Left renal pelvis (tissue), 4 donors: ENCODE measurements at places on chromosomes 13 and 19. TPM values are rescaled to one million over a fixed set of nuclear protein-coding genes. Genes with fewer than 3 reads are reported as not detected.

Gene ZNF709
- polyA plus RNA-seq = 8.9 TPM

Gene PINLYP
- polyA plus RNA-seq = 20.1 TPM

- DNase-seq = no peak
Measured at GRCh38 chr13:96025283-96025682, 27.9 kb downstream of the UGGT2 start.

DNA sequence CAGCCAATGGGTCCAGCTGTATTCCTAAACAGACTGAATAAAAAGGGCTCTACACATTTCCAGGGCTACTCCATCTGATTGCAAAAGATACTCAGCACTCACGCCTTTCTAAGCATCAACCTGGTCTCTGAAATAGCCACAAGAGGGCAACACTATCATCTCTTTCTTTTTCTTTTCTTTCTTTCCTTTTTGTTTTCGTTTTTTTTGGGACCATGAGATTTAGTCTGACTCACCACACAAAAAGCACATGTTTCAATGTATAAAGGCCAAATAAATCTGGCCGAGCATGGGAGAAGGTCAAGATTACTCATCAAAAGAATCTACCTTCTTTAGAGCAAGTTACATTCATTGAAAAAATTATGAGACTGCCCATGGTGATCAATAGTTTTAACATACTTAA lies 805.6 kb upstream of the ARGLU1 start:
- no peak for DNase-seq

DNA sequence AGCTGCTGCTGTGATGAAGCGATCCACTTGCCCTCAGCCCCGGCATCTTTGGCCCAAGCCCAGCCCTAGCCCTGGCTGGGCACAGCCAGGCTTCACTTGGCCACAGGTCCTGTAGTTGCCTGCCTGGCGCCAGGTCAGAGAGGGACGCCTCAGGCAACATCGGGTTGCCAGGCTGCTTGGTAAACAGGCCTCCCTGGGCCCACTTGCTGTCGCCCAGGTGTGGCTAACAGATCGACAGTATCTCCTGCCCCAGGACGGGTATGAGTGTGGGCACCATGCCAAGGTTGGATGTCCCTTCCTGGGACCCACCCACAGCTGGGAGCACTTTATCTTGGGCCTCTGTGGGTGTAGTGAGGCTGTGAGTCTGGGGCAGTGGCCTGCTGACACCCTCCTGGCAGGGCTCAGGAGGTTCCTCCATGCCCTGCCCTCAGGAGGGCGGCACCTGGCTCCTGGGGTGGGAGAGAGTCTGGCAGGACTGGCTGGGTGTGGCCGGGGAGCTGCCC lies 27.8 kb downstream of the CARM1 start:
- DNase-seq = no peak

Gene ACP5
- 9.4 TPM for polyA plus RNA-seq

Gene CEACAM20
- polyA plus RNA-seq = not detected

DNA sequence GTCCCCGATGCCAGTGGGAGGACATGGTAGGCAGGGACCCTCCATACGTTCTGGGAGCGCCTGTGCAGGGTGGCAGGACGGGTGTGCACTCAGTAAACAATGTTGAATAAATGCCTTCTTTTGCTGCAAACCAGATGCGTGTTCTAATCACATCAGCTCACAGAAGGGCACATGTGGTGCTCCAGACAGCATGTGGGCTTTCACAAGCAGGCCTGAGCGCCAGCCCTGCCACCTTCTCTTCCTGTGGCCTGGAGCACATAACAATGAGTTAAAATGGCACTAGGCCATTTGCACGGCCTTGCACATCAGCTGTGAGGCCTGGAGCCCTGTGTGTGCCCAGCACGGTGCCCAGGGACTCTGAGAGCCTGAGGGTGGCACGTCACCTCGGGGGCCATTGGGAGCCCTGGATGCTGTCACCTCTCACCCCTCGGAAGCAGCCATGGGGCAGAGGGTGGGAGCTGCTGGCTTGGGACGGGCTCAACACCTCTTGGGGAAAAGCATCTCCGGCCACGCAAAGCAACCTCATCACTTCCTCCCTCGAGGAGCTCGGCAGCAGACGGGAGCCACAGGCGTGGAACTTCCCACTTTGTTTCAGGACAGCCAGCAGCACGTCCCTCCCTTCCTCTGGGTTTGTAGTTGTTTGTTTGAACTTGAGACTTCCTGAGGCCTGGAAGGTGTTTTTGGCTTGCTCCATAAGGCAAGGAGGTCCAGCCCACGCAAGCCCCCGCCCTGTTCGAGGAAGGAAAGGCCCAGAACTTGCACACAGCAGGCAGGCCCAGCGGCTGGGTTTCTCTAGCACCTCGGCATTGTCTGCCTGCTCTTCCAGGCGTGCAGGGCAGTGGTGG lies 9.8 kb downstream of the MCF2L start:
- no peak for DNase-seq

Gene CPAMD8
- 59.8 TPM for polyA plus RNA-seq

DNA sequence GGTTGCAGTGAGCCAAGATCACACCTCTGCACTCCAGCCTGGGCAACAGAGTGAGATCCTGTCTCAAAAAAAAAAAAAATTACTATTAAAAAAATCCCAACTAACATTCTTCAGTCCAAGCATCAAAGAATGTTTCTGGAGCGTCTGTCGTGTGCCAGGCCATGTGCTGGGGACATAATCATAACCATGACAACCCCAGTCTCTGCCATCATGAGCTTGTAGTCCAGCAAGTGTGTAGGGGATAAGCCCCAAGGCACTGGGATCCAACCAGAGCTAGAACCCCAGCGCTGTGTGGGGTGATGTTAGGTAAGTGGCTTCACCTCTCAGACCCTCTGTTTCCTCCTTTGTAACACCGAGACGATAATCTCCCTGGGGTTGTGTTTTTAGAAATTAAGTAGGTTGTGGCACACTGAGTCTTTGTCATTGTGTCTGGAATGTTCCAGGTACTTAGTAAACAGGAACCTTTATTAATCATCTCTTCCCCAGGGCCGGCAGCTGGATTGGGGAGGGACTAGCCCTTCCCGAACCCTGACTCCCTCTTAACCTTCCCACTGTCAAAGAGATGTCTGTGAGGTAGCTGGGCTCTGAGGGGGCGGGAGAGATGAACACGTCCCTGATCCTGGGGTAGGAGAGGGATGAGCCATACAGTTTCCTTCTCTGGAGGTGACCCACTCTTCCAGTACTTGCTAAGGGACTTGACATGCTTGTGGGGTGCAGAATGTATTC lies 5.2 kb downstream of the ITPKC start:
- no peak for DNase-seq

DNA sequence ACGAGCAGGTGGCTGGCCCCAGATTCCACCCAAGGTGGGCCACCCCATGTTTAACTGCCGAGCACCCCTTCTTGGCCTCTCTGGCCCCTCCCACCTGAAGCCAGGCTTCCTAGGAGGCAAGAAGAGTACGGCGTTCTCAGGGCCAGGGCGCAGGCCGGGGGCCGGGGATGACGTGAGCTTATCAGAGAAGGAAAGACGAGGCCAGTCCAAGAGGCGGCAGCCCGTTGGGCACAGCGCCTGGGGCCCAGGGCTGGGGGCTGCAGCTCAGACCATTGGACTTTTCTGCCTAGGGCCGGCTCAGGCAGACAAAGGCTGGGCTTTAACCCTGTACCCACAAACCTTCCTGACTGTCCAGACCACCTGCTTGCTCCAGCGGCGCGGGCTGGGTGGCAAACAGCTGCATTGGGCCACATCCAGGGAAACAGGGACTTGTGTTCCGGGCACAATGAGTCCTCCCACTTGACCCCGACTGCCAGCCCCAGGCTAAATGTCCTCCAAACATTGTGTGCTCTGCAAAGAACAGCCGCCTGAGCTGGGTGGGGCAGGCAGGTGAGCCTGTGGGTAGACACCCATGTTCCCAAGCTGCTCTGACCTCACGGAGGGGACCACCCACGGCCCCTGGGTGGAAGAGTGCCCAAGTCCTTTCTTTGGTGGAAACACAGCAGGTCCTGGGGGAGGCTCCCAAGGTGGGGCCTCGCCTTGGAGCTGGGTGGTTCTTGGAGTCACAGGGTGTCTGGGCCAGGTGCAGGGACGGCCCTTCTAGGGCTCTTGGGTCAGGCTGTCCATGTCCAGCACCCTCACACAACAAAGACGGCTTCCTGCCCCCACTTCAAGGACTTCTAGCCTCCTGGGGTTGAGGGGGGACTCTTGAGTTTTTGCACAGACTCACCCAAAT lies 21.9 kb downstream of the COMP start:
- DNase-seq = no peak

Gene ZNF738
- 48.0 TPM for polyA plus RNA-seq

GRCh38 chr19:34222386-34222785 lies 32.0 kb upstream of the GARRE1 start:
- no peak for DNase-seq

- DNase-seq = no peak
Measured at GRCh38 chr13:41701676-41702075, 244.3 kb downstream of the RGCC start.

- DNase-seq = no peak
Measured at GRCh38 chr13:104750377-104750776, 1684.2 kb upstream of the SLC10A2 start.

DNA sequence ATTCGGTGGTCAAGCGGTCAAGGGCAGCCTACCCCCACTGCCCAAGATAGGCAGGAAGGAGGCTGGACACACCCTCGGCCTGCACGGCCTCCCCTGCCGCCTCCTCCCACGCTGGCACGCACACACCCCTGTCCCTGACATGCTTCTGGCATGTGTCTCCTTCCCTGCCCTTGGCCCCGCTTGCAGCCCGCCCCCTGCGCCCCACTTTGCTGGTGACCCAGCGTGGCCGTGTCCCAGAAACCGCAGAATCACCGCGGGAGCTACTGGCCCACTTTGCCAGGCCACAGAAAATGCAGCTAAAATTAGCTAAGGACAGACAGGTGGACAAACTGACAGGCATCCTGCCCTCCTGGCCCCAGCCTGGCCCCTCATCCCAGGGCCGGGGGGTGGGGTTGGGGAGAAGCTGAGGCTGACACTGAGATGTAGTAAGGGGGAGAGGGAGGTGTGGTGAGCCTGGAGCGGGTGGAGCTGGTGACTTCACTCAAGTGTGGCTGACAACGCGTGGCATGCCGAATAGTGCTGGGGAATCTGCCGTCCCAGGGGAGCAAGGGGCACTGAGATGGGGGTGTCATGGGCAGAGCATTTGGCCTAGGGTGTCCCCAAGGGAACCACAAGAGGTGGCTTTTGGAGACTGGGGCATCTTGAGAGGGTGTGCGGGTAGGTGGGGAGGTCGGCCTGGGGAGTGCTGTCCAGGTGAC lies 2.4 kb downstream of the SHANK1 start:
- no peak for DNase-seq

GRCh38 chr13:22012686-22013085 lies 341.8 kb downstream of the FGF9 start:
- no peak for DNase-seq

- no peak for DNase-seq
Measured at GRCh38 chr13:43537124-43537523, 249.6 kb downstream of the ENOX1 start.

- DNase-seq = no peak
Measured at GRCh38 chr19:2288338-2288817, 6.4 kb upstream of the PEAK3 start.

- no peak for DNase-seq
Measured at GRCh38 chr19:11539495-11540365, 1.1 kb downstream of the CNN1 start.

Gene ZNF136
- polyA plus RNA-seq = 17.1 TPM

- DNase-seq = no peak
Measured at GRCh38 chr13:77784515-77784914, 87.0 kb downstream of the SLAIN1 start.

Gene ZNF443
- 11.1 TPM for polyA plus RNA-seq

DNA sequence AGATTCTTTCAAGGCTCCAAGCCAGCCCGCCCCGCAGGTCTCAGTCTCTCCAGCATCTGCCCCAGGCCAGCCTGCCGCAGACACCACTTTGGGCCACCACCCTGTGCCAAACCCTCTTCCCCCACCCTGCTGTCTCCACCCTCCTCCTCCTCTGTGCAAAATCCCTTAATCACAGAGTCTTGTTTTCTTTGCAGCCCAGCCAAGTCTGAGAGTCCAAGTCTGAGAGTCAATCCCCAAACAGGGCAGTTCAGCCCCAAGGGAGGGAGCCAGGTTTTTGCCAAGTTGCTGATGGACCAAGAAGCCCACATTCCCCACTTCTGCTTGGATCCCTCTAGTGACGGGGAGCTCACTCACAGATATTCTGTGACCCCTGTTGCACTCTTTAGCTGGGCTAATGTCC lies 3.1 kb downstream of the ADAMTS10 start:
- no peak for DNase-seq

DNA sequence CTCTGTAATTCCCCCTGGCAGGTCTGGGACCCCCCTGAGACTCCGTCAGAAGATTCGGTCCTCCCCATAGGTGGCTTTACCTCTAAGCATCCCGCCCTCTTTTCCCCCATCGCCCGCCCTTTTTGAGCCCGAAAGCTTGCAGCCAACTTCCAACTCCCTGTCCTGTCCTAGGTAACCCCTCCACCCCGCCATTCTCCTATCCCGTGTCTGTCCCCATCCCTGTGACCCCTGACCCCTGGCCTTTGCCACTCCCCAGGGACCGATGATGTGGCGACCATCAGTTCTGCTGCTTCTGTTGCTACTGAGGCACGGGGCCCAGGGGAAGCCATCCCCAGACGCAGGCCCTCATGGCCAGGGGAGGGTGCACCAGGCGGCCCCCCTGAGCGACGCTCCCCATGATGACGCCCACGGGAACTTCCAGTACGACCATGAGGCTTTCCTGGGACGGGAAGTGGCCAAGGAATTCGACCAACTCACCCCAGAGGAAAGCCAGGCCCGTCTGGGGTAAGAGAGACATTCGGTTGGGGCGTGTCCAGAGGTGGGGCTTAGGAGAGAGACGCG lies 488 bp downstream of the RCN3 start:
- no peak for DNase-seq

Gene USHBP1
- polyA plus RNA-seq = 3.1 TPM

Gene ZNF497
- polyA plus RNA-seq = 6.5 TPM

GRCh38 chr13:80022146-80022545 lies 318.8 kb downstream of the SPRY2 start:
- DNase-seq = no peak

GRCh38 chr19:29277102-29277501 lies 64.2 kb upstream of the UQCRFS1 start:
- DNase-seq = no peak

DNA sequence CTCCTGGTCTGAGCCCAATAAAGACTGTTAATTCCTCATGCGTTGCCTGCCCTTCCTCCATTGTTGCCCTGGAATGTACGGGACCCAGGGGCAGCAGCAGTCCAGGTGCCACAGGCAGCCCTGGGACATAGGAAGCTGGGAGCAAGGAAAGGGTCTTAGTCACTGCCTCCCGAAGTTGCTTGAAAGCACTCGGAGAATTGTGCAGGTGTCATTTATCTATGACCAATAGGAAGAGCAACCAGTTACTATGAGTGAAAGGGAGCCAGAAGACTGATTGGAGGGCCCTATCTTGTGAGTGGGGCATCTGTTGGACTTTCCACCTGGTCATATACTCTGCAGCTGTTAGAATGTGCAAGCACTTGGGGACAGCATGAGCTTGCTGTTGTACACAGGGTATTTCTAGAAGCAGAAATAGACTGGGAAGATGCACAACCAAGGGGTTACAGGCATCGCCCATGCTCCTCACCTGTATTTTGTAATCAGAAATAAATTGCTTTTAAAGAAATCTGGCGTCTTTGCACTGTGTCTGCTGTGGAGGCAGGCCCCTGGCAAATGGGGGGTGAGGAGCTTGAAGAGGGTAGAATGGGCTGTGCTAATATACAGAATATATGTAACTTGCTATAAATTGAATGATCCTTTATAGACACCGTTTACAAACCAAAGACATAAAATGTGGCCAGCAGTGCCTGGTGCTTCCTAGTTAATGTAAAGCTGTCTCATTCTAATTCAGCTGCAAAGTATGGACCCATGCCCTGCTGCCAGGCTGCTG lies 4.2 kb upstream of the RPS11 start:
- no peak for DNase-seq
